Right lobe of liver (tissue), 6 donors: ENCODE measurements at places on chromosomes 1 and 21.
A peak's percentile ranks its signal among the peaks of the same experiment; 100 is the strongest.

DNA sequence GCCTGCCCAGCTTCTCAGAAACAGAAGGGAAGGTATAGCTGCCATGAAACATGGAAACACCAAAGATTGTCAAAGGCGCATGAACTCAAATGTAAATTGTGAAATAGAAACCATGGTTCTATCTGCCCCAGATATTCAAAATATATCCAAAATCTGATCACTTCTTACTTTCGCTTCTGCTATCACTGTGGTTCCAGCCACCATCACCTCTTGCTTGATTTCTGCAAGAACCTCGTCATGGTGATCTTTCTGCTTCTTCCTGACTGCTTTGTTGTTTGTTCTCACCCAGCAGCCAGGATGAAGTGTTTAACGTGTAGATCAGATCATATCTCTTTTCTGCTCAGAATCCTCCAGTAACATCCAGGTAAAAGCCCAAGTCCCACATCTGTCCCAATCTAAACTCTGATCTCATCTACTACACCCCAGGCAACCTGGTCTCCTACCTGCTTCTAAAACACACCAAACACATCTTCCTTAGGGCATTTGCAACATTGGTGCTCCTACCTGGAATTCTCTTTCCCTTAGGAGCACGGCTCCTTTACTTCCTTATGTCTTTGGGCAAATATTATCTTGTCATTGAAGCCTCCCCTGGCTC lies 10.5 kb upstream of the LMO4 start:
- DNase-seq, result no peak

DNA sequence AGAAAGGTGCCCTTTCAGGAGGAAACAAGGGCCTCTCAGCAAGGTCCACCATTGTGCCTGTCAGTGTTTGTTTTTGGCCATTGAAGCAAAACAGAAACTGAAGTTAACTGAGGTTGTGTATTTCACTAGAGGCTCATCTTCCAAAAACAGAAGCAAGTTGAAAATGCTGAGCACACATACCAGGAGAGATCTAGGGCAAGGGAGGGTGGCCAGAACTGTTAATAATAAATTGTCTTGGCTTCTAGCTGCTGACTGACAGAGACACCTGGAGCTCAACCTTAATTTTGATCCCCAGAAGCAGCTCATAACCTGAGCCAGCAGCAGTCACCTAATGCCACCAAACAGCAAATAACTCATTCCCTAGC lies 5.2 kb downstream of the AGMAT start:
- no peak for DNase-seq

- DNase-seq, result no peak
Measured at GRCh38 chr1:164223378-164223777, 335.6 kb upstream of the PBX1 start.

GRCh38 chr1:150146849-150147542 lies 2.7 kb upstream of the PLEKHO1 start:
- DNase-seq, result no peak

DNA sequence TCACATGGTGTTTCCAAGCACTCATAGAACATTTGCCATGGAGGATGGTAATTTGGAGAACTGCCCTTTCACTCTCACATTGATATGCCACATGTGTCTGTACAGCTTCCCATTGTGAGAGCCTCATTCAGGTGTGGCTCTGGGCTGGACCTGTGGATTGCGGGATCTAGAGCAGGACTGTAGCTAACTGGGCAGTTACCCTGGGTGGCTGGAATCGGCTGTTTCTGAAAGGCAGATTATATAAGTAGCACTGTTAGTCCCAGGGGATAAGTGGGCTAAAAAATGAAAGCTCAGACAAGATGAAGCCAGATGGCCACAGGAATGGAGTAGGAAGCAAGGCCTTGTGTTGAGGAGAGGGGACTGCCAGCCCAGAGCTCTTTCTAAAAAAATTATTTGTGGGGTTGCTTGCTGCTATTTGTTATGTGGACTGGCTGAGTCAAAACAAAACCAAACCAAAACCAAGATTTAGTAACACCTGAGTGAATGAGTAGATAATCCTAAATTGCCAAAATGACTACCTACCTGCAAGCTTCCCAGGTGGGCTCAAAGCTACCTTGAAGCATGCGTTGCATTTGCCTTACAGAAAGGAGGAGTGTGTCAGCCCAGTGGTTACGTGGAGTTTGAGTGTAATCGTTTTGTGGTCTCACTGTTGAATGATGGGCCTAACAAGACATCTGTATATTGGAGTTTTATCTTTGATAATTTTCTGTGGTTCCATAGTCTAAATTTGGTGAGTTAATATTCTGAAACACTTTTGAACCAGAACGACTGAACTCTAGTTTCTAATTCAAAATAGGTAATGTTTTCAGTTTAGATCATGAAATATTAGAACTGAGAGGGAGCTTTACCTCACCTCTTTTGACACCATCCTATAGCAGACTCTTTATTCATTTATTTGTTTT lies 58.0 kb downstream of the SDCCAG8 start:
- no peak for DNase-seq

GRCh38 chr21:27359141-27359540 lies 392.3 kb upstream of the ADAMTS5 start:
- DNase-seq, result no peak

GRCh38 chr1:42947965-42948732 lies 10.5 kb downstream of the SLC2A1 start:
- DNase-seq, result no peak

GRCh38 chr1:40951943-40952743 lies 27.4 kb upstream of the CTPS1 start:
- peak; percentile 84 for DNase-seq

DNA sequence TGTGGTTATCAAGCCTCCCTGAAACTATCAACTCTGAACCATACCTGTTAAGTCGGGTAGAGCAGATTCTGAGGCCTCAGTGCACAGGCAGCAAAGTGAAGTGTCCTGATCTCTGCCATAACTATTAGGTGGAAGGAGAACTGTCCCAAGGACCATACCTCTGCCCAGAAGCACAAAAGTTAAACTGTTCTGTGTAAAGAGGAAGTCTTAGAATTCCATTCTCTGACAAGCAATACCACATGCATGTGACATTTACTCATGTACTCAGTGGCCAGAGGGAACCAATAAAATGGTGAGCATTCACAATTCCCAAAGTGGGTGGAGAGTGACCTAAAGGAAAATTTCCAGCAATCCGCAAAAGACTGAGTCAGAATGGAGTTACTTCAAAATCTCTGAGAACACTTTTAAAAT lies 61.0 kb downstream of the TOR3A start:
- no peak for DNase-seq

DNA sequence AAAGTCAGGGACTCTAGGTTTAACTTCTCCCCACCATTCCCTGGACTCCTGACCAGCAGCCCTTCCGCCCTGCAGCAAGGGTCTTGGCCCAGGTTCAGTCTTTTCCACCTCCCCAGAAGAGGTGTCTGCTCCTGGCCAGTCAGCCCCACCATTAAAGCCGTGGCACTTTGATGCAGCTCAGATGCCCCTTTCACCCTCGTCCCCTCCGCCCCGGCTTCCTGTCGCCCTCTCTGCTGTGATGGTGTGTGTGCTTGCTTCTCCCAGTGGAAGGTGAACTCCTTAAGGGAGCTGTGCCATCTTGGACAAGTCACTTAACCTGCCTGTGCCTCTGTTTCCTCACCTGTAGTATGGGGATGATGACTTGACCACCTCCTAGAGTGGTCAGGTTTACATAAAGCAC lies 17.8 kb upstream of the TTC4 start:
- DNase-seq, result no peak

DNA sequence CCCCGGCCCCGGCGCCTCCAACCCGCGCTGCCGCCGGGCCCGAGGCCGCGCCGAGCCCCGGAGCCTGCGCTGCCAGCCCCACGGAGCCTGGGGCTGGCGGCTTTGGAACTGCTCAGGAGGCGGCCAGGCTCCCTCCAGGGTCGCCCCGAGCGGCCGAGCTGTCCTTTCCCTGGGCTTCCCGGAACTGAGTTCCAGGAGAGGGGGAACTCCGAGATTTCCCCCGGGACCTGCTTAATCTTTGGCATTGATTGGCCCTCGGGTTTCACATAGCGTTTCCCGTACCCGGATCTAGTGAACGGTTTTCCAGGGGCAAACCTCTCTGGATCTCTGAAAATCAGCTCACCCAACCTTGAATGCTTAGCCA lies 504 bp downstream of the H6PD start:
- peak; percentile 57 for DNase-seq

- no peak for DNase-seq
Measured at GRCh38 chr1:98330224-98330623, 331.3 kb upstream of the SNX7 start.

DNA sequence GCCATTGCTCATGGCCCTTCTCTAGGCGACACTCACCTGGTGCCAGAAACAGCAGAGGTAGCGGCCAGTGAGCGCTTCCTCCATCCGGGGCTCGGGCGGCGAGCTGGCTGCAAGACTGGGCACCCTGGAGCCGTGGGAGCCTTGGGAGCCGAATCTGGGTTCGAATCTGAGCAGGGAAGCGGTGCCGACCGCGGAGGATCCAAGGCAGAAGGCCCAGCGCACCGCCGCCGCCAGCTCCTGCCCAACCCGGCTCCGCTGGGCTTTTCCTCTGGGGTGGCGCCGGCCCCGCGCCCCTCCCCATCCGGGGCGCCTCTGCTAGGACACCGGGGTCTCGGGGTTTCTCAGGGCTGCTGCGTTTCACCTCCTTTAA lies 1.7 kb upstream of the PRDM16 start:
- peak; percentile 14 for DNase-seq

GRCh38 chr1:232600424-232601258 lies 29.3 kb downstream of the SIPA1L2 start:
- no peak for DNase-seq

DNA sequence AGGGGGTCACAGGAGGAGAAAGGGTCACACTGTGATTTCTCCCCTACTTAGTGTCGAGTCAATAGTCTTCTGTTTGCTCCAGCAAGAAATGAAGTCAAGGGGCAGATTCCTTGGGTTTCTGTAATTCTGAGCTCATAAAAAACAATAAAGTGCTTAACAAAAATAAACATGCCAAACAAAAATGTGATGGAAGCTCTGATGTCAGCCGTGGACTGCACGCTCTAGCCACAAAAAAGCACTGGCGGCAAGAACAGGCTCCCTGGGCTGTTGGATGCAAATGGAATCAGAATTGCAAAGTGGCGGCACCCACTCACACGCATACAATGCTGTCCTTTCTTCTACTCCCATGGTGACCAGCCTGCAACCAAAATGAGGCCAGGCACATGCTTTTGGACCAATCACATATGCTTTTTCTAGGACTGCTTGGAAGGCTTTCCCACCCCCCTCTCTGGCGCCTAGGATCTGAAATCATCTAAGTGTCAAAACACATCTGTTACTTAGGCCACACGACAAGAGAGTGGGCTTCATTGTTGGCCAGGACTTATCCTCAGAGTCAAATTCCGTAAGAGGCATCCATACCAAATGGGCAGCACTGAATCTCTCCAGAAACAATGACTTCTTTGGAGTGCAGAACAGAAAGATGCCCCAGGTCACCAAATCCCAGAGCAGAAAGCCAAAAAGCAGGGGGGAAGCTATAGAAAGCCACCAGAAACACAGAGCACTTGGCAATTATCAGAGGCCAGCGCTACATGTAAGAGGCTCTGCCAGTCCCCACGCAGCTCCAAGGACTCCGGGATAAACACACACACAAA lies 9.2 kb downstream of the C1orf198 start:
- DNase-seq, result no peak

GRCh38 chr1:183830389-183830788 lies 25.5 kb downstream of the RGL1 start:
- no peak for DNase-seq

GRCh38 chr1:227308367-227309336 lies 9.6 kb downstream of the CDC42BPA start:
- no peak for DNase-seq

DNA sequence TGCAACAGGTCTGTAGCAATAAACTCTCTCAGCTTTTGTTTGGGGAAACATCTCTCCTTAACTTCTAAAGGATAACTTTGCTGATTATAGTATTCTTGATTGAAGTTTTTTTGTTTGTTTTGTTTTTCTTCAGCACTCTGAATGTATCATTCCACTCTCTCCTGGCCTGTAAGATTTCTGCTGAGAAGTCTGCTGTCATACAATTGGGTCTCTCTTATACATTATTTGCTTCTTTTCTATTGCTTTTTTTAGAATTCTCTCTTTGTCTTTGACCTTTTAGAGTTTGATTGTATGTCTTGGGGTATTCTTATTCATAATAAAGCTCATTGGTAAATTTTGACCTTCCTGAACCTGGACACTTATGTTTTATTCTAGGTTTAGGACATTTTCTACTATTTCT lies 386.3 kb downstream of the MRPL39 start:
- DNase-seq, result no peak

GRCh38 chr1:25461849-25462248 lies 31.2 kb downstream of the MACO1 start:
- no peak for DNase-seq

GRCh38 chr1:8520483-8520966 lies 202.6 kb downstream of the SLC45A1 start:
- DNase-seq, result no peak

GRCh38 chr1:159943278-159943640 lies 2.2 kb downstream of the IGSF9 start:
- DNase-seq, result no peak

DNA sequence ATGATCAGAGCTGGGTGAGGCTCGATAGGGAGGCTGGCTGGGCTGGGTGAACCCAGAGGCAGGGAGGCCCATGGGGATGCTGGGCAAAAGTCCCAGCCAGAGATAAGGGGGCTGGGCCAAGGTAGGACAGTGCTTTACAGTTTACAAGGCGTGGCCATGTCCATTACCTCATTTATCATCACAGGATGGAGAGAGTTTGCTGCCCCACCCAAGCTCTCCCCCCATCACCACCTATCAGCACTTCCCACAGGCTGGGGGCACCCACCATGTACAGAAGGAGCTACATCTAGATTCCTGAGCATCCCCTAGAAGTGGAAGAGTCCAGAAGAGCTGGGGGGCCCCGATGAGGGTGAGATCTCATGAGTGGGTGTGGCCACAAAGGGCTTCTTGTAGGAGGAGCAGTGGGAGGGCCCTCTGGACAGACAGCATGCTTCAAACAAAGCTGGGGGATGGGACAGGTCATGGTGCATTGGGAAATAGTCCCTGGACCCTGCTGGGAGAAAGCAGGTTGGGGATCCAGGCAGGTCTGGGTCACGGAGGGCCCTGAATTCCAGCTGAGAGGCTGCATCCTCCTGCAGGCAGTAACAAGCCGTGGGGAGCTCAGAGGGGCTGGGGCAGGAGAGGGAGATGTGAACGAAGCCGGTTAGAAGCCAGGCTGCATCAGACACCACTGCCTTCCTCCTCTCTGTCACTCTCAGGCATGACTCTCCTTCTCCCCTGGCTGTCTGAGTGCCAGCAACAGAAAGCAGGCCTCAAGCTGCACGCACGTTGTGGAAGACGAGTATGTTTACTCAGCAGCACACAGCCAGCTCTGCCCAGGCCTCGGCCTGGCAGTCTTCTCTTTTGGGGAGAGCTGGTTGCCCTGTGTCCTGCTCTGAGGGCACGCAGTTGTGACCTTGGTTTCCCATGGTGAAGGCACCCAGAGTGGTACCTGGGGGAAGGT lies 202.3 kb downstream of the HIVEP3 start:
- DNase-seq, result no peak

- DNase-seq, result no peak
Measured at GRCh38 chr1:43382027-43382779, 7.4 kb downstream of the MED8 start.

- DNase-seq, result no peak
Measured at GRCh38 chr1:216090556-216090955, 332.7 kb downstream of the USH2A start.
